ENCODE measurements at places on chromosomes 7 and 10. TPM values are rescaled to one million over a fixed set of nuclear protein-coding genes. Genes with fewer than 3 reads are reported as not detected.
A peak's percentile ranks its signal among the peaks of the same experiment; 100 is the strongest.

Gene TRIL
- total RNA-seq: 13.4 TPM

- H3K4me3 ChIP-seq: no peak overlapping the region
- peaks cover 13% of the 10 kb centered on the region for H3K4me1 ChIP-seq
- H3K36me3 ChIP-seq: no peaks in the 10 kb centered on the region
- no peaks in the 10 kb centered on the region for H3K27me3 ChIP-seq
- no peak for DNase-seq
Measured at GRCh38 chr10:89431977-89432376, 17.6 kb downstream of the IFIT5 start.

GRCh38 chr7:94223375-94224084 lies 171.2 kb upstream of the COL1A2 start:
- H3K4me1 ChIP-seq: peaks cover 8% of the 10 kb centered on the region
- no peak for DNase-seq
- H3K27me3 ChIP-seq: peaks cover 4% of the 10 kb centered on the region
- no peak overlapping the region for H3K4me3 ChIP-seq
- H3K36me3 ChIP-seq: no peaks in the 10 kb centered on the region
- no peak overlapping the region for H3K27ac ChIP-seq

DNA sequence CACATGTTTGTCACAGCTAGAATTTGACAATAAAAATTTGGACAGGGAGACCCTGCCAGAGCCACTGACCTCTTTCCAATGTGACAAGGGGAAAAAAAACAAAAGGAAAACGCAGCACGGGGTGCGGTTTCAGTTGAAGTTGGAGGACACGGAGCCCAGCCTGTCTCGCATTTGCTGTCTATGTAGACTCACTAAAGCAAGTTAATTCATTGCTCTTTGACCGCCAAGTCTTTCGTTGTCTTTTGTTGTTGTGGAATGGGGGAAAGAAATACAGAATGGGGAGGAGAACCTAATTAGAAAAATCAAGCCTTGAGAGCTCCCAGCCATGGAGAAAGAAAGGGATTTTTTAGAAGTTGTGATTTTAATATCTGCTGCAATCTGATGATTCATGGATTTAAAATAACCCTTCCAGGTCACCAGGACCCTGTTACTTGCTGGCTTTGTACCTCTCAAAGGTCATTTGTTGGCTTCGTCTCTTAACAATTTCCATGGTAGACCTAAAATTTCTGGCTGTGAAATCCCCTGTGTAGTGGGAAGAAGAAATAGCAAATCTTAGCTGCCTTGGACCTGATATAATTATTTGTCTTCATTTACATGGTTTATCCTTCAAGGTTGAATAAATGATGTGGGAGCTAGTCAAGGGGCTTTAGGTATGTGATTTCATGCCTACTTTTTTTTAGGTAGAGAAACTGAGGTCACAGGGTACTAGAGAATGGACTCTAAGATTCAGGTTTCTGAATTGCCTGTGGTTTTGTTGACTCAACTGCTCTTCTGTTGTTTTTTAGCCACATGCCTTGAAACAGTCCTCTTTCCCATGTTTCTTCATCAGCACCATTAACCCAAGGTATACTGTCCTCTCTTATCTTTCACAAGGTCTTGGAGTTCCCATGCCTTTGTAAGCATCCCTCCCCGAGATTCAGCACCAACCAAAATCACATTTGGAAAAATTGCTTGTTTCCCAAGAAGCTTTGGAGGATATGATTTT lies 78.7 kb downstream of the TCF7L2 start:
- peaks cover 9% of the 10 kb centered on the region for H3K36me3 ChIP-seq
- DNase-seq: no peak
- H3K4me3 ChIP-seq: no peak overlapping the region
- H3K4me1 ChIP-seq: peaks cover 33% of the 10 kb centered on the region
- no peaks in the 10 kb centered on the region for H3K27me3 ChIP-seq

DNA sequence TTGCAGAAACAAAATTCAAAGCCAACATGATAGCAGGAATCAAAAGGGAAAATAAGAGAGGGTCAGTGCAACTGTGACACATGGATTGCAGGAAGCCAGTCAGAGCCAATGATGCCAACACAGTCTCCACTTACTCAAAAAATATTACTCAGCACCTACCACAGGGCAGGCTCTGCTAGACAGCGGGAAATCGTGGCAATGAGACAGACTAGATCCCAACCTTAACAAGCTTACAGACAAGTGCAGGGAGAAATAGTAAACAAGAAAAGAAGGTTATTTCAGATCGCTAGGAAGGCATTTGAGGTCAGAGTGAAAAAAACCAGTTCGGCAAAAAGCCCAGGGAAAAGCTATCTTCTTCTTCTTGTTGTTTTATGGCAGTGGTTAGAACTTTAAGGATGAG lies 45.2 kb upstream of the NPFFR1 start:
- no peaks in the 10 kb centered on the region for H3K36me3 ChIP-seq
- H3K4me3 ChIP-seq: no peak overlapping the region
- H3K4me1 ChIP-seq: peaks cover 17% of the 10 kb centered on the region

- no peaks in the 10 kb centered on the region for H3K36me3 ChIP-seq
- peaks cover 31% of the 10 kb centered on the region for H3K4me1 ChIP-seq
- H3K27me3 ChIP-seq: no peaks in the 10 kb centered on the region
- no peak for DNase-seq
- H3K4me3 ChIP-seq: no peak overlapping the region
- no peak overlapping the region for H3K27ac ChIP-seq
Measured at GRCh38 chr7:12643001-12643643, 44.3 kb upstream of the ARL4A start.

DNA sequence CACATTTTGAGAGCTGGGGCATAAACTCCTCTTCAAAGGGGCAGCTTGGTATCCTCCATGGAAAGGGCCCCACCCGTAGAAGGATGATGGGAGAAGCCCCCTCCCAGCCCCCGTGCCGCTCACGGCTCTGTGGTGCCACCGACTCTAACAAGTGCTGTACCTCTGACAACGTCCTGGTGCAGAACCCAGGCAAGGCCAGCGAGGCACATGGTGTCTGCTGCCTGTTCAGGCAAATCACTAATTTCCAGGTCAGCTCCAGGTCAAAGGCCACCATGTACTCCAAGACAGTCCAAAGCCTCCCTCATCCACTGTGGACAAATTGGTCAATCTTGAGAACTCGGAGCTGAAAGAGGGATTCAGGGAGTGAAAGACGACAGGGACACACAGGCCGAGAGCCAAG lies 11.4 kb upstream of the CNPY1 start:
- no peak overlapping the region for H3K4me3 ChIP-seq
- H3K4me1 ChIP-seq: no peaks in the 10 kb centered on the region
- peaks cover 25% of the 10 kb centered on the region for H3K27me3 ChIP-seq
- DNase-seq: no peak

GRCh38 chr10:15106352-15107013 lies 9.3 kb downstream of the RPP38 start:
- H3K4me1 ChIP-seq: no peaks in the 10 kb centered on the region
- H3K27me3 ChIP-seq: no peaks in the 10 kb centered on the region
- H3K36me3 ChIP-seq: peaks cover 32% of the 10 kb centered on the region
- no peak overlapping the region for H3K4me3 ChIP-seq
- peak; percentile 39 for DNase-seq

Data from mesothelial cell of epicardium (in vitro differentiated cells).